ENCODE measurements at places on chromosomes 2 and 18.

DNA sequence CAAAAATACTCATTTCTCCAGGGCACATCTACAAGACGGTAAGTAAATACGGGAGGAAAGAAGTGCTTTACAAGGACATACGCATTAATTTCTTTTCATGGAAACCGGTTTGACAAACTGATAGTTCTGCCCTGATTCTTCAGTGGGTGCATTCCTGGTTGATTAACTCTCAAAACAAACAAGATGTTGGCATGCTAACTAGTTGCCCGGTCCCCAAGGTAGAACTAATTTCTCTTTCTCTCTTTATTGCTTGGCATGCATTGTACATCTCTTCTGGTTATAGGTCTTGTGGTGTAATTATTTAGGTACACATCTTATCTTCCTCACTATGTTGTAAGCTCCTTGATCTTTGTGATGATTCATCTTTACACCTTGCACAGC is 46.9 kb upstream of the SPATS2L start:
- no peak for DNase-seq

GRCh38 chr2:3637692-3638455 is 20.1 kb upstream of the ALLC start:
- no peak for DNase-seq

- DNase-seq: no peak
These were observed 76.6 kb upstream of the GRB14 start for GRCh38 chr2:164697688-164698461.

DNA sequence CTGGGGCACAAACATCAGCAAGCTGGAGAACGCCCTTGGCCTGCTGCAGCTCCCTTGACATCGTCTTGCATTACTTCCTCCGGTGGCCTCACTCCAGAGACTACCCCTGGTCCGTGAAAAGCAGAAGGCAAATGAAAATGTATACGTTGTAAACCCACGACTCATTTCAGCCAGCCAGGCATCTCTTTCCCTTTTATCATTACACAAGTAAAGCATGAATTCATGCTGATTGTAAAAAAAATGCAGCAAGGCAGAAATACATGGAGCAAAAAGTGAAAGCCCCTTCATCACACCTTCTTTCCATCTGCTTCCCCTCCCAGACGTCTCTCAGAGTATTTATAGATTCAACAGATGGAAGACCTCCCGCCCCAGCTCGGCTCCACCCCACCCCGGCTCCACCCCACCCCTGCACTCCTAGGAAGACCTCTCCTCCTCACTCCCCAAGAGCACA is 41.6 kb upstream of the RALBP1 start:
- no peak for DNase-seq

- no peak for DNase-seq
These were observed 291.7 kb upstream of the KYNU start for GRCh38 chr2:142585785-142586184.

- no peak for DNase-seq
These were observed 291.2 kb upstream of the SLC14A2 start for GRCh38 chr18:45324101-45324494.

DNA sequence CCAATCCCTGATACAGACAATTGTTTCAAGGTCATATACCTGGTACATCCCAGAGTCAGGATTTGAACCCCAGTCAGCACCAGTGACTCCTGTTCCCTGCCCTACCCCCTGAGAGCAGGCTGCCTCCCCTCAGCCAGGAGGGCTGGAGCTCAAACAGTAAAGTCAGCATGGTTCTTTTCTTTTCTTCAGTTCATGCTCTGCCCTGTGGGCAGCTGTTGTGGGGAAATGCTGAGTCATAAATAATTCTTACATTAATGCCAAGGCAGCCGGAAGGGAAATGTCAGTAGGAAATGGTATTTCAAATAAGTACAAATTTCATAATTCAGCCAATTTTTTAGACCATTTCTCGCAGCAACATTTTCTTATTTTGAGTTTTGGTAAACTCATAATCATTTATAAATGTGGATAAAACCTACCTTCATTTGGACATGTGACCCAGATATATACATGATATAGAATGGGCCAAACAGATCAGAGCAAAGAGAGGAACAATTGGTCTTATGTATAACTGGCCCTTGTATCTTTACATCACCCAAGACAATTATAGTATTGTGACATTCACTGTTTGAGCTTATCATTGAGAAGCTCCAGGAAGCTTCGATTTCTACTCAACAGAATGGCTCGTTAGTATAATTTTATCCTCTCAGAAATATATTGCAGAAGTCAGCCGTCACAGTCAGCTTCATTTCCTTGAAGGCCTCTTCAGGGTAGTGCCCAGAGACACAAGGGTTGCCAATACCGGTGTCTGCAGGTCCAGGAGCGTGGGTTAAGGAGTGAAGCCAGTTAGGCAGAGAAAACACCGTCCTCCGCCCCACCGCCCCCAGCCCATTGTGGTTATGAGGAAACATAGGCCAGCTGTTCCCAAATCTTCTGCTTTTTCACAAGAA is 28.0 kb upstream of the SCYGR1 start:
- DNase-seq: no peak

DNA sequence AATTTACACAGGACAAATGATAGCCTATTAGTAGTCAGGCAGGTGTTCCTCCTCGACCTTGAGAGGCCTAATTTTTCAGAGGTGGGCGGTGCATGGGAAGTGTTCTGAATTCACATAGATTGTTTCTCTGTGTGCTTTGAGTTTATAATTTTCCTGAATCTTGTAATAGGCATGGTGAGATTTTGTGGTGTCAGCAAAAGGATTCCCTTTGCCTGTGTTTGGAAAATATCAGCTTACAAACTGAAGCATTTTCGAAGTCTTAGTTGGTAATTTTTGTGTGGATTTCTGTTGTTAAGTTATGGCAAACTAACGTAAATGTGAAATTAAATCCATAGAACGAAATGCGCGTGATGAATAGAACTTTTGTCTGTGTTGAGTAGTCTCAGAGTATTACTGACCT is 194.0 kb upstream of the RBMS1 start:
- no peak for DNase-seq

- no peak for DNase-seq
These were observed 123.8 kb upstream of the FHL2 start for GRCh38 chr2:105522645-105523044.

DNA sequence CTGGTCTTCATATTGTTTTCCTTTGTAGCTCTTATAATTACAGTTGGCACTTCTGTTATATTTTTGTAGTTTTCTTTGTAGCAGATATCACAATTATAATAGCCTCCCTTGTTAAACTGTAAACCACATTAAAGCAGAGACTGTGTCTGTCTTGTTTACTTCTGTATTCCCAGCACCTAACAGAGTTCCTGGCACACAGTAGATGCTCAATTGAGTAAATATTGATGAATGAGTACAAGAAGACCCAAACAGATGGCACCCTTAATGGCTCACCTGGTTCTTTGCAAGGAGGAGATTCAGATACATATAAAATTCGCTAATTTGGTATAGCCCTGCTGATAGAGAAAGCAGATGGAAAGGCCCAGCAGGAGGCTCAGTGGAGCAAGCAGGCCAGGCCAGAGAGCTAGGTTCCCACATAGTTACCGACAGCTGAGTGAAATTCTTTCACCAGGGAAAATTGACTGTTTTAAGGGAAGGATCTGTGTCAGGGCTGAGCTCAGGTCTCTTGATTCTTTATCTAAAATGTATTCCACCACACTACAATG is 120.1 kb downstream of the NUP35 start:
- DNase-seq: no peak

Data from NCI-H187 (cell line).